ENCODE measurements at places on chromosomes 16 and 17. TPM values are rescaled to one million over a fixed set of nuclear protein-coding genes. Genes with fewer than 3 reads are reported as not detected.

DNA sequence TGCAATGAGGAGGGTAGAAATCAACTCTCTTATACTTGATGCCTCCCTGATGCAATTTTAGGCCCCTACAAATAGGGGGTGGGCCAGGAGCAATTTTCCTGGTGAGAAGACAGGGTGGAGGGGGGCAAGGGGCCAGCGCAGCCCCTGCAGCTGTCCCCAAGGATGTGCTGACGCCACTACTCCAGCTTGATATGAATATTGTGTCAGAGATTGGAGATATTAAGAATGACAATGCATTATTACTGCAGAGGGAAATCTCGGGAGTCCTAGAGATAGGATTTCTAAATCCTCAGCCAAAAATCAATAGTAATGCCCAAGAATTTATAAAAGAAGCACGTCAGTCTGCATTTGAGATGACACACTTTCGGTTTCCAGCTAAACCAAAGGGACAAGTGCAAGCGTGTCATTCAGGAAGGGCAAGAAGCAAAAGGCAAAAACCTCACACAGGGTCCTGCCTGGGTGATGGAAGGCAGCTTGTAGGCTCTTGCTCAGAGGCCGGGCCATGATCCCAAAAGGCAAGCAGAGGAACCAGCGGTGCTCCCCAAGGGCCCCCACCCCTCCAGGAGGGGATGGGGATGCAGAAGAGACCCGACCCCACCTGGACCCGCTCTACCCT is 178.8 kb downstream of the C16orf78 start:
- DNase-seq: no peak

- DNase-seq: no peak
Observed at GRCh38 chr17:15900871-15901270, 44.1 kb upstream of the ADORA2B start.

Gene GFAP
- not detected for total RNA-seq

- DNase-seq: no peak
Observed at GRCh38 chr16:46884513-46885293, 541 bp downstream of the GPT2 start.

Gene SEZ6L2
- 6.8 TPM for total RNA-seq

Gene ACSM2A
- total RNA-seq: not detected

Gene SLC5A10
- total RNA-seq: 0.10 TPM

Gene CHD3
- 35.0 TPM for total RNA-seq

GRCh38 chr16:9330095-9330494 is 238.7 kb downstream of the HAPSTR1 start:
- no peak for DNase-seq

Gene MFAP4
- total RNA-seq: 122 TPM

- no peak for DNase-seq
Observed at GRCh38 chr16:84341528-84342295, 26.6 kb upstream of the ATP2C2 start.

- no peak for DNase-seq
Observed at GRCh38 chr17:4482338-4483011, 16.2 kb upstream of the SPNS2 start.

Gene WSCD1
- 0.50 TPM for total RNA-seq

Gene CLEC3A
- 10.9 TPM for total RNA-seq

Gene BCL6B
- not detected for total RNA-seq

Gene GPR142
- not detected for total RNA-seq

GRCh38 chr17:80944326-80944725 is 47.3 kb upstream of the CHMP6 start:
- no peak for DNase-seq

Gene KRTAP17-1
- total RNA-seq: not detected

Gene NPIPA5
- total RNA-seq: 2.1 TPM

DNA sequence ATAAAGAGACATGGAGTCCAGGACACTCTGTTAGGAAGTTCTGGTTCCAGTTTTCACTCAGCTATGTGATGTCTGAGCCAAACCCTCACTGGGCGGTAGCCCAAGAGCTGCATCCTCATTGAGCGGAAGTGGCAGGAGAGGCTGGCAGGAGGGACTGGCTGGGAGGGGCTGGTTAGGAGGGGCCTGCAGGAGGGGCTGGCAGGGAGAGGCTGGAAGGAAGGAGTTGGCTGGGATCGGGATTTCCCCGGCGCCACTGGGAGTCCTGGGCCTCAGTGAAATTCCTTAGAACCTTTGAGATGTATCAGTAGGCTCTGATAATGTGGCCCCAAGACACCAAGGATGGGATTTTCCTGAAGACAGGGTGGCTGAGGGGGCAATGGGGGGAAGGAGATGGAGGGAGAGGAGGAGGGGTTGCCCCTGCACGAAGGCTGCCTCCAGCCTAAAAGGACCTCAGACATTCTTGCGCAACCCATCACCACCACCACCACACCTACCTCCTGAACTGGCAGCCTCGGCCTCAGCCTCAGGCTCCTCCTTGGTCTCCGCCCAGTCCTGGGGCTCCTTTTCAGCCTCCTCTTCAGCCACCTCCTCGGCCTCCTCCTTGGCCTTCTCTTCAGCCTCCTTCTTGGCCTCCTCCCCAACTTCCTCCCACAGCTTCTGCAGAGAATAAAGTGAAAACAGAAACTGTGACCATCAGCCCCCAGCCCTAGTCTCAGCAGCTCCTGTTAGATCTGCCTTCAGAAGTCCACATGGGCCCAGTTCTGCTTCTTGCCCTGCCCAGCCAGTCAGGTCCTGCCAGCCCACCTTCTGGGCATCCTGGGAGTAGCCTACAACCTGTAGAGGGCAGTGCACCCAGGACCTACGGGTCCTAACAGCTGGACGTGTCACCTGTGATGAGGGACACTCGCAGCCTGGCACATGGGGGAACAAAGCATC is 31.7 kb downstream of the CNGB1 start:
- peak; percentile 93 for DNase-seq

- no peak for DNase-seq
Observed at GRCh38 chr17:3985846-3986245, 21.6 kb upstream of the ATP2A3 start.

Gene SPIRE2
- total RNA-seq: 5.0 TPM

GRCh38 chr16:1221628-1222552 is 3.2 kb downstream of the TPSG1 start:
- DNase-seq: no peak

DNA sequence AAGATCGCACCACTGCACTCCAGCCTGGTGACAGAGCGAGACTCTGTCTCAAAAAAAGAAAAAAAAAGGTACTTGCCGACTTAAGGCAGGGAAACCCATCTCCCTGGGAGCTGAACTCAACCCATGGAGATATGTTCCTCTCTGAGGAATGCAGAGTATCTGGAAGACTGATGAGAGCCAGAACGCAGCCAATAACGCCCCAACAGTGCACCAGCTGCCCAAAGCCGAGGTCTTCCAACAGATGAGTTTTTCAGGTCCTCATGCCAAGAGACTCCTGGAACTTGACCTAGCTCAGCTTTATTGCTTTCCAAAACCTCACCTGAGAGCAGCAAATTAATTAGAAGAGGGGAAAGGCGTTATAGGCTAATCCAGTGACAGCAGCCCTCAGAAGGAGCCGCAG is 9.4 kb downstream of the ELAC2 start:
- no peak for DNase-seq
